Activated CD8-positive, alpha-beta memory T cell treated with anti-CD3 and anti-CD28 coated beads for 24 hours (primary cell): ENCODE measurements at places on chromosomes 1 and 21.

DNA sequence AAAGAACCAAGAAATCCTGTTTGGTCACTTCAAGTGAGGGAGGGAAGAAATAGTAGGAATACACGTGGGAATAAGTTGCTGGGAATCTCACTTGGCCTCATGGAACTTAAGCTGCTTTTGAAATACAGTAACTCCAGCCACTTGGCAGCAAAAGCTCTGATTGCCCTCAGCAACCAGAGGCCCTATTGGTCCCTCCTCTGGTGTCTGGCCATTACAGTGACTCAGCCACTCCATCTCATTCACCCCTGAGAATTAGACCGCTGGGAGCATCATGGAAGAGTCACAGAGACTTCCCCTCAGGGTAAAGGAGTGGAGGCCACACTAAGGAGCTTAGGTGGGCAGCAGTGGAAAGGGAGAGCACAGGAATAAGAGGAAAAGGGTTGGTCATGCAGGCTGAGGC is 99.6 kb downstream of the ELAVL4 start:
- DNase-seq: no peak

DNA sequence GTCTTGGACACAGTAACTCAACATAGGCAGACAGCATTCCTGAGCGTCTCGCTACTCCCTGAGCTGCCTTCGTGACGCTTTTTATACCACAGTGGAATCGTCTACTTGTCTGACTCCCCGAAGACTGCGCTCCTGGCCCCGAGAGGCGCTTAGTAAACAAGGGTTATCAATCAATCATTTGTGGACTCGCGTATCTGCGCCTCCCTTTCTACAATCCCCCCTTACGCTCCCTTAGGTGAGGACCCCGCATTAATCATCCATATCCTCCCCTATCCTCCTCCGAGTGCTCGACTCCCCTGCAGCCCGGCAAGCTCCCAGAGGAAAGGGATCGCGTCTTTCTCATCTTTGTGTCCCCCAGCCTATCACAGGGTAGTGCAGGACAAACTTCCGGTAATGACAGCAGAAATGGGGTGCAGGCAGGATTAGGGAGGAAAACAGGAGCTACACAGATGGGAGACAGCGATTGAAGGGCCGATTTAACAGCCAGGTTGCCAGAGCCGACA is 522 bp downstream of the TMEM59 start:
- no peak for DNase-seq

DNA sequence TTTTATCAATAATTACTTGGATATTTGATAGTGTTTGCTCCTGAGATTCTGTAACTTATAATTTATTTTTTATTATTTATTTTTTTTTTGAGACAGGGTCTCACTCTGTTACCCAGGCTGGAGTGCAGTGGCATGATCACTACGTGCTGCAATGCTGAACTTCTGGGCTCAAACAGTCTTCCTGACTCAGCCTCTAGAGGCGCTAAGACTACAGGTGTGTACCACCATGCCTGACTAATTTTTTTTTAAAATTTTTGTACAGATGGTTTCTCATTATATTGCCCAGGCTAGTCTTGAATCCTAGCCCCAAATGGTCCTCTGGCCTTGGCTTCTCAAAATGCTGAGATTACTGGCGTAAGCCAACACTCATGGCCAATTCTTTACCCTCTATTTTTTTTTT is 845.5 kb upstream of the ADGRL4 start:
- DNase-seq: no peak

GRCh38 chr1:200305806-200306205 is 104.0 kb downstream of the ZNF281 start:
- DNase-seq: no peak
